ENCODE measurements at places on chromosomes 5 and 9.

DNA sequence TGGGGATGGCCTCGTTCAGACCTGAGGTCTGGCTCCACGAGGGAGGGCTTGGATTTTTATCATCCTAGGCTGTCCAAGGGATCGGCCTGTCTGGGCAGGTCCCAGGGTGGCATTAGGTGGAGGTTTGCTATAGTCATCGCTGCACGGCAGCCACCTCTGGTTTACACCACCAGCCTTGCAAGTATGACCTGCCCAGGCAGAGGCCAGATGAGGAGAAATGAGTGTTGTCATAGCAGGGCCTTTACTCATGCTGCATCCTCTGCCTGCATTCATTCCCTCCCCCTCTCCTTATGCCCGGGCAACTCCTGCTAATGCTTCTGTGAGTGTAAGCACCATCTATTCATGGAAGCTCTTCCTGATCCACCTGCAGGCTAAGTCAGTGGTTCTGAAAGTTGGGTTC lies 15.3 kb upstream of the NDST1 start:
- no peak for DNase-seq

DNA sequence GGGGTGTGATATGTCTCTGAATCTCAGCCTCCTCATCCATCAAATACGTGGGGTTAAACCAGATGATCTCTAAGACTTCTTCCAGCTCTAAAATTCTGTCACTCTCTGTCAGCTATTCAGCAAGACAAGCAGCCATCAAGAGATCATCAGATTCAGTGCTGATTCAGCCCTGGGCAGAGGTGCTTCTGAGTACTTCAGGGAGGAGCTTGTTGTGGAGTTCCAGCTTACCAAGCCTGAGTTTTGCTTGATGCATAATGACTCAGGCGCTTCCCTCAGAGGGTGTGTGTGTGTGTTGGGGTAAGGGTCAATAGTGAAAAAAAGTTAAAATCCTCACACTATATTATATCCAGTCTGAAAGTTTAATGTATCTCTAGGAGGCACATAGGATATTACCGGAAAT lies 29.6 kb upstream of the TAF1L start:
- DNase-seq: no peak

DNA sequence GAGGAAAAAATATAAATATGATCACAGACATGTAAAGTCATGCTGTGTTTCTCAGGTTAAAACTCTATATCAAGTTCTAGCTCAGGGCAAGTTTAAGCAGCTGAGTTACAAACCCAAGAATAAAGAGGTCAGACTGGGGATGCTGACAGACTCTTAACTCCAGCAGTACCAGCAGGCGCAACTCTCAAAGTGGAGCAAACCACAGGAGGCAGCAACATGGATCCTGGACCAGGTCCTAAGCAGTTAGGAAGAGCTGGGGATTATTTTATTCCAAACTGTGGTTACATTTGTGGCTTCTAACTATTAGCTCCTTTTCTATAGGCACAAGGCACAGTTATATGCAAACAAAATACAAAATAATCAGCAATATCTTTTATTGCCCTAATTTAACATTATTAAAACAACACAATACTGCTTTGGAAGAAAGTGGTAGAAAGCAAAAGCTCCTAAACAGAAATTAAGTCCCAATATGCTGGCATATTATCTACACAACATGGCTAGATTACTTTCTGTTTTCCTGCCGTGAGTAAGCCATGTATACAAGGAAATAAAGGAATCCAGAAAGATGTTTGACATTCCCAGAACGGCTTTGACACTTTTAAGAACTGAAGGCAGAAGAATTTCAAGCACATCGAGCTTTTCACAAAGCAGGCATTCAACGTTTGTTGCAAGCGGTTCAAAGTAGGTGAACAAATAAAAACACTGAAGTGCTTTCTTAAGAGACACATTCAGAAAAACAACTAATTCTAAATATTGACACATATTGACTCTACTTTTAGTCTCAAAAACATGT lies 378.8 kb upstream of the ZNF608 start:
- DNase-seq: no peak

GRCh38 chr5:93653716-93654115 lies 70.7 kb downstream of the NR2F1 start:
- DNase-seq: no peak

DNA sequence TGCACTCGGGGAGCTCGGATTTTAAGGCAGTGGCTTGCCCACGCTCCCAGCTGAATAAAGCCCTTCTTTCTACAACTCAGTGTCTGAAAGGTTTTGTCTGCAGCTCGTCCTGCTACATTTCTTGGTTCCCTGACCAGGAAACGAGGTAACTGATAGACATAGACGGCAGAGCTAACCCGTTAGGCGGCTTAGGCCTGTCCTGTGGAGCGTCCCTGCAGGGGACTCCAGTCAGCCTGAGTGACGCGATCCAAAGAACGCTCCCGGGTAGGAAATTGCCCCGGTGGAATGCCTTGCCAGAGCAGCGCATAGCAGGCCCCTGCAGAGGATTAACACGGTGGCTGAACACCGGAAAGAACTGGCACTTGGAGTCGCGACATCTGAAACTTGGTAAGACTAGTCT lies 1.8 kb upstream of the SELENOP start:
- no peak for DNase-seq

GRCh38 chr5:139277171-139277570 lies 16.4 kb upstream of the MATR3 start:
- DNase-seq: no peak

- DNase-seq: peak; percentile 44
Measured at GRCh38 chr5:175696139-175696854, 38.4 kb downstream of the HRH2 start.

DNA sequence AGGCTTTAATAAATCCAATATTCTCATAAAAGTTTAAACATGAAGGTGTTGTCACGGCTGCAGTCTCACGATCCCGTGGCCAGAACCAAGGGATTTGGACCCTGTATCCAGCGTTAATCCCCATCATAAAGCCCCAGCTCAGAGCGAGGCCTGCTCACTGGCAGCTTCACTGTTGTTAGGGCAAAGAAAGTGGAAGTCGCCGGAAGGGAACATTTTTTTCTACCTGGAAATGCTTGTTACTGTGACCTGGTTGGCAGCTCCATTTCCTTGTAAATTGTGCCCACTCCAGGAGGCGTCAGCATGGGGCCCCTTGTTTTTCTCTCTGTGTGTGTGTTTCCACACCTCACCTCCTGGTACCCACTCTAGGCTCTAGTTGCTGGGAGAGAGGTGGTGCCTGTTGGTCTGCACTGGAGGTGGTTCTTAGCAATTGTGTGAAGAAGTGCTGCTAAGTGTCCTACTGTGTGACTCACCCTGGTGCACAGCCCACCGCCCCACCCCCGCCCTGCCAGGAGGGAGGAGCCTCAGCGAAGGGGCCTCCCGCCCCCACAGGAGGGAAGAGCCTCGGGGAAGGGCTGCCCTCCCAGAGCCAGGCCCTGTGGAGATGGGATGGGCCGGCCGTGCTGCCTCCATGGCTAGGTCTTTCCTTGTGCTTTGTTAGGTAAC lies 105.1 kb downstream of the EHMT1 start:
- DNase-seq: no peak

GRCh38 chr9:114604989-114605388 lies 6.1 kb upstream of the TMEM268 start:
- no peak for DNase-seq

DNA sequence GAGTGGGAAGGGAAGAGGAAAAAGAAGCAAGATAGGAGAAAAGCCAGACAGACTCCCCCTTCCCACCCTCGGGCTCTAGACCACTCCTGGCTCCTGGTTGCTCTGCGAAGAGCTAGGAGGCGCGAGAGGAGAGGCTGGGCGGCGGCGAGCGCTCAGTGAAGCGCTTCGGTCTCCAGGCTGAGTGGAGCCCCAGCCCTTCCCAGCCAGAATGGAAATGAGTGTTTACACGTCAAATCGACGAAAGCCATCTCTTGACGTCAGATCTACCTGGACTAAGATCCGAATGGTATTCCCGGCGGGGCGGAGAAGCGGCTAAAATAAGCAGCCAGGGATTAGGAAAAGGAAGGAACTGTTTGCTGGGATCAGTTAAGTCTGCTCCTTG lies at the start of gene PCSK1:
PCSK1 (minus strand) TSS at position 183 of the 382 bp plus-strand sequence. CDS start 206 bp downstream, outside the sequence.
- DNase-seq: no peak

- no peak for DNase-seq
Measured at GRCh38 chr5:33582417-33582816, 141.7 kb downstream of the TARS1 start.

DNA sequence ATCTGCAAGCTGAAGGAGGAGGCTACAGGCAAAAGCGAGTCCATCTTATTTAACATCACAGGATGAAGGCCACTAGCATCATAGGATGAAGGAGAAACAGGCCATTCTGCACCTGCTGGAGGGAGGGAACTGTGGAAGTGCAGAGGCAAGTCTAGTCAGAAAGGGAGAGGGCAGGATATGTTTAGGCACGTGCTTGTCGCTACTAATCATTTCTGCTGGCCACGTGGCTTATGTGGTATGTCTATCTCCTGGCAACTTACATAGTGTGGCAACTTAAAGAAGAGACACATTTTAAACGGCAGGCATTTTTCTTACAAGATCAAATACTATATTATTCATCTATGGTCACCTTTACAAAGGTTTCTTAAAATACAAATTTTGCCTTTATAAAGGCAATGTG lies 74.0 kb downstream of the GNAQ start:
- no peak for DNase-seq

- DNase-seq: no peak
Measured at GRCh38 chr5:32551194-32551593, 34.2 kb upstream of the SUB1 start.

DNA sequence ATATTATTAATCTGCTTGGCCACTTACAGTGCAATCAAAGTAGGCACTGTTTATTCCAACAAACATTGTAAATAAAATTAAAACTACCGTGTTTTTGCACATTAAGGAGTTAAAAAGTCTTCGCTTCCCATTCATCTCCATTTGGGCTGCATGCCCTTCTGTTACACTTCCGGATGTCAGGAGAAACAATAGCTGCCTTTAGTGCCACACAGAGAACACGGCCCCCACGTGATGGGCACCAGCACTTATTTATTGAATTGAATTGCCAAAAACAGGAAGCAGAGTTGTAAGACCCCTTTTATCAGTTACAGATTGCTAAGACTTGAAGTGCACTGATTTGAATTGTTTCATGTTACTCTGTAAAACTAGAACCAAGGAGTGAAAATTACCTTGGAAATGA lies 80.4 kb downstream of the LHFPL2 start:
- no peak for DNase-seq

GRCh38 chr5:55991768-55992486 lies 2.8 kb downstream of the IL6ST start:
- DNase-seq: no peak

DNA sequence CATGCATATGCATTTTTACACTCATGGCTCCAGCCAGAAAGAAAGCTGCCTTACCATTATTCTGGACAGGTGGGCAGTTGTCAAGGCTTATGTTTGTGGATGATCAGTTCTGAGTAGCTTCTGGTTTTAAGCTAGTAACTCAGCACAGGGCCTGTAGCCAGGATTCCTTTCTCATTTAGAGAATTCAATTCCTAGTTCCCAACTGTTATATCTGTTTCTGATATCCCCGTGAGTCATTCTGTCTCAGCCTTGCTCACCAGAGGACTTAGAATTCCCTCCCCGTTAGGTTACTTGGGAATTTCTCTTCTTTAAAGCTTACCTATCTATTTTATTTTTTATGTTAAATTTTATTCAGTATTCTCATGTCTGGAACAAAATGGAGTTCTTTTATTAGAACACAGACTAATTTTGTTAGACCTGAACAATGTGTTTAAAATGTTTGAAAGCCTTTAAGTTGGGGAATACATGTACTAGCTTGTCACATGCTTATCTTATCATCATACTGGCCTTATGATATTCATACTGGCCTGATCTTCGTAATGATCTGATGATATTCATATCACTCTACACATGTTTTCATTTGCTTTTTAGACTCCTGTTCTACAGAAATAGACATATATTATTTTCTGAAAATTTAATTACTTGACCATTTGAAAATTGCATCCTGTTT lies 47.1 kb downstream of the CAST start:
- DNase-seq: no peak

DNA sequence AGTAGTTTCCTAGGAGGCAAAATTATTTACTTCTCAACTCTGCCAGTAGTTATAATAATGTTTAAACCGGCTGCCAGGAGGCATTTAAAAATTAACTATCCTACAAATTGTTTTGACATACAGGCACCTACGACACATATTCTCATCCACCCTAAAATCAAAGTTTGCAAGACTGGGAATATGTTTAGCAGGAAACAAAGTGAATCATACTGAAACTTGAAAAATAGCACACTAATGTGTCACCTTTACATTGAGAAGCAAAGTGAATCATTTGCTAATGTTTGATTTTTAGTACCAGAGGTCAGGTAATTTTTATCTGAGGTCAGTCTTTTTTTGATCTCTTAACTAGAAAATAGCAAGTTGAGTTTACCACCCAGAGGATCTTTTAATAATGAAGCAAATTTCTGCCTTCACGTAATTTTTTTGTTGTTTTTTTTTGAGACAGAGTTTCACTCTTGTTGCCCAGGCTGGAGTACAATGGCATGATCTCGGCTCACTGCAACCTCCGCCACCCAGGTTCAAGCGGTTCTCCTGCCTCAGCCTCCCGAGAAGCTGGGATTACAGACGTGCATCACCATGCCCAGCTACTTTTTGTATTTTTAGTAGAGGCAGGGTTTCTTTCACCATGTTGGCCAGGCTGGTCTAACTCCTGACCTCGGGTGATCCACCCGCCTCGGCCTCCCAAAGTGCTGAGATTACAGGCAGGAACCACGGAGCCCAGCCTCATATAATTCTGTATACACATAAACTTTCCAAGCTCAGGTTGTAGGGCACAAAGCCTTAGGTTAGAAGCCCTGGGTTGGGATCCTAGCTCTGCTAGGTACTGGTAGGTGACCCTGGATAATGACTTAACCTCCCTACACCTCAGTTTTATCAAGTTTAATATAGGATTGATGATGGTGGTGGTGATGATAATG lies 124.3 kb downstream of the UGCG start:
- no peak for DNase-seq

- DNase-seq: peak; percentile 9
Measured at GRCh38 chr5:14870337-14871213, 1.0 kb downstream of the ANKH start.

GRCh38 chr5:158532739-158533138 lies 567.0 kb downstream of the EBF1 start:
- no peak for DNase-seq

GRCh38 chr9:115694014-115694413 lies 459.6 kb upstream of the PAPPA start:
- no peak for DNase-seq

DNA sequence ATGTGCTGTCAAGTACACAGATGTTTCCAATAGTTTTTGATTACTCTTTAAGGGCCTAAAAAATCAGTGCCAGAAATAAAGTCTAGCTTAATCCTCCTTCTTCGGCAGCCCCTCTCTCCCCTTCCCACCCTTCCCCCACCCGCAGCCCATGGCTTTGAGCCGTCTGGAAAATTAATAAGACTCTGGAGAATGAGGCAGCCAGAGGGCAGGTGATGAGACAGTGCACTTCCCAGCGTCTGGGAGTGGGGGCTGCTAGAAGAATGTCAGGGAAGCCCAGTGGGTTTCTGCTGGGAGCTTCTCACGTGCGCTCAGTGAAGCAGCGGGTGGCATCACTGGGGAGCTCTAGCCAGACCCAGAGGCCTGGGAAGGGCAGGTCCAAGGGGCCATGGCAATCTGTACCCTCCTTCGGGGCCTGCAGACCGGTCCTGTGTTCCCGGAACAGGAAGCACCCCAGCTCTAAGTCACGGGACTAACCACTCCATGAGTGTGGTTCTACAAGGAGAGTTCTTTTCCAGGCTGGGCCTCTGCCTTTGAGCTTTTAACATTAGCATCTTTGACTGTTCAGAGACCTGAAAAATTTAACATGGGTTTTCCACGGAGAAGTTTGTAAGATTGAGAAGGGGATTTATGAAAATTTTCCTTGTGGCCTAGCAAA lies 164.8 kb upstream of the OTULINL start:
- no peak for DNase-seq

GRCh38 chr9:4290427-4290837 lies 9.4 kb downstream of the GLIS3 start:
- no peak for DNase-seq

GRCh38 chr5:1494780-1495524 lies 28.8 kb downstream of the LPCAT1 start:
- DNase-seq: no peak

All from stimulated activated CD8-positive, alpha-beta memory T cell treated with anti-CD3 and anti-CD28 coated beads, Interleukin-15, amount 100 ng/mL, for 24 hours (primary cell).